ENCODE measurements at places on chromosomes 5 and 9.

GRCh38 chr5:75710637-75711036, 6.6 kb downstream of the POC5 start:
- no peak for DNase-seq

DNA sequence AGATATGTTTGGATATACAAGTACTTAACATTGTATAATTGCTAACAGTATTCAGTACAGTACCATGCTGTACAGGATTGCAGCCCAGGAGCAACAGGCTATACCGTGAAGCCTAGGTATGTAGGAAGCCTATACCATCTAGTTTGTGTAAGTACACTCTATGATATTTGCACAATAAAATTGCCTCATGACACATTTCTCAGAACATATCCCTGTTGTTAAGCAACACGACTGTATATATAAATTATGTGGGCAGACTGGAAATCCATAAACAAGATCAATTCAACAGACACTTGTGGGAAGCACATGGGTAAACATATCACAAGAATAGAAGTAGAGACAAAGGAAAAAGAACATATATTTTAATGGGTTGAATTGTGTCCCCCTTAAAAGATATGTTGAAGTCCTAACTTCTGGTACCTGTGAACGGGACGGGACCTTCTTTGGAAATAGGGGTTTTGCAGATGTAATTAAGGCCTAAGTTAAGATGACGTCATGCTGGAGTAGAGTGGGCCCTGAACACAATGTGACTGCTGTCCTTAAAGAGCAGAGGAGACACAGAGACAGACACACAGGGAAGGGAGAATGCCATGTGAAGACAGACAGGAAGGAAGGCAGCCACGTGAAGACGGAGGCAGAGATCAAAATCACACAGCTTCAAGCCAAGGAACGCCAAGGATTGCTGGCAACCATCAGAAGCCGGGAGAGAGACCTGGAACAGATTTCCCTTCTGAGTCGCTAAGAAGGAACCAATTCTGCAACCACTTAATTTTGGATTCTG, 76.3 kb downstream of the SCAI start:
- DNase-seq, result no peak

- DNase-seq, result no peak
Measured at GRCh38 chr5:154800582-154800981, 45.4 kb downstream of the LARP1 start.

DNA sequence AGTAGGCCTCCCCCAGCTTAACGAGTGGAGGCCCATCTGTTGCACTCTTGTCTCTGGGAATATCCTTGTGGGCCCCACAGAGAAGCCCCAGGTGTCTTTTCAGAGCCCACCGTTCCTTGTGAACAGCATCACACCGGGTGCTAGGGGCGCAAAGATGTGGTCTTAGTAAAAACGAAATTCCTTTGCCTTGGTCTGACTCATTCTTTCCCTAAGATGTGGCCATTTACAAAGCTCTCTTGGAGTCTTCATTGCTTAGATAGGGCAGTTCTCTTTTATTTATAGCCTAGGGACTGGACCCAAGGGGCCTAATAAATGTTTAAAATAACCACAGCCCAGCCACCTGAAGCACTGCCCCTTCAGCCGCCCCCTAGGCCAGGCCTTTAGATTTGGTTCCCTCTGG, 52.8 kb upstream of the RPL26L1 start:
- DNase-seq, result no peak

DNA sequence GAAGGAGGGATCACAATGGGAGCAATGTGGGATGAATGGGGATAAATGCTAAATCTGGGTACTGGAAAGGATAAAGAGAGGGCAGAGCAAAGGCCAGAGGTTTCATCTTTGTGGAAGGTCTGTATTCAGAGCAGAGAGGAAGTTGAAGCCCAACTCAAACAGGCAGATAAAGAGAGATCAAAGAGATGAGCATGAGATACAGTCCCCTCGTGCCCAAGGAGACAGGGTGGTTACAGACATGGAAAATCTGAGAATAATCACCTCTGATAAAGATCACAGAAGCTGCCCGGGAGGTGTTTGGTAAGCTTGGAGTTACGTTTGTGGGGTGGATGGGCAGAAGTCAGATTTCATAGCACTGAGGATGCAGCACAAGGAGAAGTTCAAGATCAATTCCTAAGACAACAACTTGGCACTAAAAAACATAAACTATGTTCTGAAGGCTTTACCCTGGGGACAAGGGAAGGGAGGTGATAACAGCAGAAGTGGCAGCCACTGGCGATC, 459 bp upstream of the ERAP2 start:
- no peak for DNase-seq

GRCh38 chr9:136012651-136013050, 51.5 kb upstream of the UBAC1 start:
- no peak for DNase-seq

GRCh38 chr9:94005272-94005901, 50.2 kb upstream of the BARX1 start:
- no peak for DNase-seq

DNA sequence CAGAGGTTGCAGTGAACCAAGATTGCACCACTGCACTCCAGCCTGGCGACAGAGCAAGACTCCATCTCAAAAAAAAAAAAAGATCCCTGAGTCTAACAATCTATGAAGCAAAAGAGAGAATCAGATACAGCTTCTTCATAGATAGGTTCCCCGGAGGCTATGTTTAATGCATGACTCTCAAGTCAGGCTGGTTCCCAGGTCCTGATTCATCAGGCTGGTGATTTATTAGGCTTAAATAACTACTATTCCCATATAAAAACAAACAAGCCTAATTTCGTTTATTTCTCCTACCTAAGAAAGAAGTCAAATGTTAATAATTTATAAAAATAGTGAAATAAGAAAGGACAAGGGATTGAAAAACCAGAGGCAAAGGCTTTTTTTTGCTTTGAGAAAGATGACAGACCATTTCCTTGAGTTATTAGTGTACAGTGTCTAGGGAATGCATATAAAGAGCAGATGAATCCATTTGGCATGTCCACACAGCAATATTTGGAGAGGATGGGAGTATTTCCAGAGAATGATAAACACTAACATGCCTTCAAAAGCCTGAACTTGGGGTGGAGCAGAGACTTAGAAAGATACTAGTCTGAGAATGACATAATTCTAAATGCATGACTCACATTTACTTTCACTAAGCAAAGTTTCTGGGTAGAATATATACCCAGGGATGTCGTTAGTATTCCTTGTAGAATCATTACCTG, 115.3 kb downstream of the NREP start:
- no peak for DNase-seq

GRCh38 chr9:1978941-1979340, 36.2 kb upstream of the SMARCA2 start:
- no peak for DNase-seq

GRCh38 chr9:130026583-130027340, 16.2 kb downstream of the FNBP1 start:
- DNase-seq, result no peak

DNA sequence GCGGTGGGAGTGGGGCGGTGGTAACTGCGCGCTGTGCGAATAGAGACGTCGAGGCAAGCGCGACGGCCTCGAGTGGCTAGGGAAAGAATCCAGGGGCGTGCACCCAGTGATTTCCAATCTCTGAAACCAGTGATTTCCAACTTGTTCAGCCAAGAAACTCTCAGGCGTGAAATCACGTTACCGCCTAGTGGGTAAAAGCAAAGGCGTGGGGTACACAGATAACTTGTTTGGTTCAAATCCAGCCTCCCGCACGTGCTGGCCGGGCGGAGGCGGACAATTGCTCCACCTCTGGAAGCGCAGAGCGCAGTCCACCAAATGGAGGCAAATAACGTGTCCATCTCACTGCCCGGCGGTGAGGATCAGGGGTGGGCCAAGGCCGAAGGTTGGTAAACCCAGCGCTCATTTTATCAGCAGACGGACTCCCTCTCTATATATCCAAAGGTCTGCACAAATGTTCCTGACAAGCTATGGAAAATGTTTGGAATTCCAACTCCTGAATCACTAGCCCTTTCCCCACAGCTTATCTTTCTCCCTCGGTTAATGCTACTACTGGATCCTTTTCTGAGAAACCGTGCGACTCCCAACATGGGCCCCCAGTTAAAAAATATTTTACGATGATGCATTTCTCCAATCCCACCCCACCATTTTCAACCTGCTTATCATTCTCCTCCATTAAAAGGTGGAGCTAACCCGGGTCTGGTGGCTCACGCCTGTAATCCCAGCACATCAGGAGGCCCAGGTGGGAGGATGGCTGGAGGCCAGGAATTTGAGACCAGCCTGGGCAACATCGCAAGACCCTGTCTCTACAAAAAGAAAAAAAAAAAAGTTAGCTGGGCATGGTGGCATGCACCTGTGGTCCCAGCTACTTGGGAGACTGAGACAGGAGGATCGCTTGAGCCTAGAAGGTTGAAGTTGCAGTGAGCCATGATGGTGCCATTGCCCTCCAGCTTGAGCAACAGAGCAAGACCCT, 950 bp upstream of the FNBP1 start:
- DNase-seq, result no peak

DNA sequence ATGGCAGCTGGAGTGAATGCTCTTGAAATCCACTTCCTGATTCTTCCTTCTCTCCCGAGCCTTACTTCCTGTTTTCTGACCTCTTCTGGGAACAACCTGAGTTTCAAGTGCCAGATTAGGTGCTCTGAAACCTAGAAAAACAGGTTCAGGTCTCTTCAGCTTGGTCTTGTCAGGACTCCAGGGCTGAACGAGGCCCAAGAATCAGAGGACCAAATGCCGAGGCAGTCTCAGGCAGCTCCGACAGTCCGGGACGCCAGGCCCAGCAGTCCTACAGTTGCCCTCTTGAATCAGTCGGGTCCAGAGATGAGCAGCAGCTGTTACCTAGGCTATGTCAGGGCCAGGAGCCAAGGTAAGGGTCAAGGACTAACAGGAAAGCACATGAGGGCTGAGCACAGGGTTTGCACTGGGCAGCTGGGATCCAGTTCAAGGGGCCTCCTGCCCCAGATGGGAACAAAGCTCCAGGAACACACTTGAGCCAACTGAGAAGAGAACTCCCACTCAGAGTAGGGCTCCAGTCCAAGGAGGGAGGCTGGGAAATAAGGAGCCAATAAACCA, 38.3 kb upstream of the ADRA1B start:
- no peak for DNase-seq

DNA sequence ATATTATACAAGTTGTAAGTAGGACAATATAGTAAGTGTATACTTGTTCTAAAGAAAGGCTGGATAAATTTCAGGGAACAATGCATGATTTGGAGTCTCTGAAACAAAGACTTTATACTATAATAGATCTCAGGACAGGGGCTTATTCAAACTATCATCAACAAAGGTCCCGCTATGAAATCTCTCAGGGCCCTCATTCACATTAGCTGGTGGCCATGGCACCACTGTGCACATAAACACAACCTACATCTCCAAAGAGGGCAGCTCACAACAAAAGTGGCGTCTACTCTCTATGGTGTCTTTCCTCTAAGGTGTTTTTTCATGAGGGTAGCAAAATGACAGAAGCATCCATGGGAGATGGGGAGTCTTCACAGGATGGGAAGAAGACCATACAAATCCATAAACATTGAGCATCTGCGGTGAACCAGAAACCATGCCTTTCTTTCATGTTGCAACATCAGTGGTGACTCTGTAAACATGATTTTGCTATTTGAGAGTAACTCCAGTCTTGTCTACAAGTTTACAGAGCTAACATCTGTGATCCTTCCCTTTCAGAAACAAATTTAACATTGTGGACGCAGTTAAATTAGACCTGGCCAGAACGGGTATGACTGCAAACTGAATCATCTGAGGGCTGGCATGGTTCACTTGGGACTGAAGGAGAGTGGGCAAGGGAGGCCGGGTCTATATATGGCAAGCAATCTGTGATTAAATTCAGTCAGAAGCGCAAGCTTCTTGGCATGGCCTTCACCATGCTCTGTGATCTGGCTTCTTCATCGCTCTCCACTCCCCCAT, 5.5 kb downstream of the TTLL11 start:
- no peak for DNase-seq

GRCh38 chr5:108797986-108798385, 50.3 kb downstream of the FER start:
- DNase-seq, result no peak

DNA sequence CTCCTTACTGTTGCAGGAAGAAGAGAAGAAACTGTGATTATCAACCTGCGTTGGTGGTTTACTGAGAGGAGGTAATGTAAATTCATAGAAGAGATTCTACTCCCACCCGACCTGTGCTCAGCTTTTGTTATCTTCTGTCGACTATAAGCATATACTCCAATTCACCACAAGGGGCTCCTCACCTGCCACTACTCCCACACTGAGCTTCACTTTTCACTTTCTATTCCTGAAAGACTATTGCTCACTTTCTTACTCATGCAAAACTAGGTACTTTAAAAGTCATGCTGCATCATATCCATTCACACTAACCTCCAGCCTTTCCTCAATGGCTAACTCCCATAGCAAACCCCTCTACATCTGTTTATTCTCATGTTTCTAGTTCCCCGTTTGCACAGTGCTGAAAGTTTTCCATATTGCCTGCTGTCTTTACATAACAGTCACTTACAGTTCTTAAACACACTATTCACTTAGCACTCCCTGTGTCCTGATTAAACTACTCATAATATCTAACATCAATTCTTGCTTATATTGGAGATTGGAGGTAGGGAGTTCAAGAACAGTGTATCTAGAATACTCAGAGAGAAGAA, 1062.6 kb downstream of the NR2F1-AS1 start:
- DNase-seq, result no peak

DNA sequence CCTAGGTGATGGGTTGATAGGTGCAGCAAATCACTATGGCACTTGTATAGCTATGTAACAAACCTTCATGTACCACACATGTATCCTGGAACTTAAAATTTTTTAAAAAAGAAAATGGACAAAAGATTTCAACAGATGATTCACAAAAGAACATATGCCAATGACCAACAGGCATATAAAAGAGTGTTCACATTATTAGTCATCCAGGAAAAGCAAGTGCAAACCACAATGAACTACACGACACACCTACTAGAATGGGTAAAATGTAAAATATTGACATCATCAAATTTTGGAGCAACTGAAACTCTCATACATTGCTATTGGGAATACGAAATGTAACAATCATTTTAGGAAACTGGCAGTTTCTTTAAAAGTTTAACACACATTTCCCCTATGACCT, 109.9 kb downstream of the YIPF5 start:
- no peak for DNase-seq

GRCh38 chr5:90050103-90050502, 359.5 kb downstream of the CETN3 start:
- no peak for DNase-seq

DNA sequence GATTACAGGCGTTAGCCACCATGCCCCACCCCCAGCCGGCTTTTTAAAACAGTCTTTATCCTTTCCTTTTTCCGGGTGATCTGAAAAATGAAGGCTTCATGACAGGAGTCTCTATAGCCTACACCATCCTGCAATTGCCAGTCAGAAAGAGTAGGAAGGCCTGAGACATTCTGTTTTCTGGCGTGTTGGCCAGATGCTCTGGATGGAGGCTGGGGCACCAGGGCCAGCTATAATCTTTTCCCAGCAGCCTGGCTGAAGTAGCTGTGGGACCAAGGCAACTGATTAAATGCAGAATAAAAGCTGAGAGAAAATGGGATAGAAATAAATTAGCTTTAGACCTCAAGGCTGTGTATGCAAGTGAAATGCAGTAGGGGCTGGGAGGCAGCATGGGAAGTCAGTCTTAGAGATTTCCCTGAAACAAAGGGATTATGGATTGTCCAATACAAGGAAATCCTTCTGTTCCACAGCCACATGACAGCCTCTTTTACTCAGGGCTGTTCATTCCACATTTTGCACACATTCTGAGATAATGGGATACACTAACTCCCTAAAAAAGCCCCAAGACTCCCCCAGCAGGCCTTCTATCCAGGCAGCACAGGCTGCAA, 116.0 kb upstream of the LRRTM2 start:
- DNase-seq, result no peak

Measured in hematopoietic multipotent progenitor cell (in vitro differentiated cells).